Activated CD4-positive, CD25-positive, alpha-beta regulatory T cell treated with anti-CD3 and anti-CD28 coated beads, Interleukin-2, amount 50 U/mL, for 24 hours (primary cell): ENCODE measurements at places on chromosomes 6 and 20.

GRCh38 chr20:49460131-49460530 is 22.3 kb downstream of the KCNB1 start:
- ATAC-seq, result no peak

DNA sequence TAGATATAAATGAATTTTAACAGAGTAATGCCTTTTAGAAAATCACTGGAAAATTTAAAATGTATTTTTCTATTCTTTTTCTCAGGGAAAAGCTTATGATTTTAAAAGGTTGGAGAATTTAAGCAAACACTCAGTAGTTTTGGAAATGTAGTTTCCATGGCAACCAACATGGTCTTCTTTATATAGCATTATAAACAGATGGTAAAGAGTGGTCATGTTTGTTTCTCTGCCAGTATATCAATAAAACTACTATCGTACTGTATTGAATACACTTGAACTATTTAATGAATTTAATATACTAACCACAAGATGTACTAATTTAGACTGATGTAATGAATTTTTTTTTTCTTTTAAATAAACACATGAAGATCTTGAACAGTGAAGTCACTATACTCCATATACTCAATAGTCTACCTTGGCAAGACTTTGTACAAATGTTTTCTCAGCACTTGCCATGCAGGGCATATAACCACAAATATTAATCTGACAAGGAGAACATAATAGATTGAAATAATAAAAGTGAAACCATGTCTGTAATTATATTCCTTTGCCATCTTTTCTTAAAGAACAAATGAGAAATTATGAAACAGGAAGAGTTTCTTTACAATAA is 105.5 kb downstream of the PDSS2 start:
- ATAC-seq, result no peak

DNA sequence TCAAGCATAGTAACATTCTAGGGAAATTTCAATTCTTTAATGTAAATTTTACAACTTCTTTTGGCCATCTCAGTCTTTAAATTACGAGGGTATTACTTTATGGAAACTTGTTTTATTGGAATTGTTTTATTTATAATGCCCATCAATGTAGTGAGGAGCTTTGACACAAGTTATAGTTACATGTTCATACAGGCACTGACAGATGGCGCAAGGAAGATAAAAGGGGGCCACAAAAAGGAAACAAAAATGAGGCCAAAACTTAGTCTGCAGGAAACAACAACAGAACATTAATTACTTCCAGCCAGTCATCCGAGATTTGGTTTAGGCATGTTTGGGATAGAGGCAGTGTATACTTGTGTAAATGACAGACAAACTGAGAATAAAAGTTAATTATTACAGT is 18.3 kb downstream of the SESN1 start:
- no peak for ATAC-seq

GRCh38 chr20:2353231-2353630 is 27.5 kb upstream of the TGM6 start:
- no peak for ATAC-seq
